ENCODE measurements at places on chromosomes 11 and 22. TPM values are rescaled to one million over a fixed set of nuclear protein-coding genes. Genes with fewer than 3 reads are reported as not detected.

Gene SGSM1
- total RNA-seq: not detected

Gene MUC5AC
- total RNA-seq: not detected

Gene MUC5B
- total RNA-seq: not detected

Gene CRYAB
- 27.1 TPM for total RNA-seq

Gene ANO1
- total RNA-seq: not detected

Gene XKR3
- not detected for total RNA-seq

Gene TRIM49
- total RNA-seq: not detected

All from myometrial cell (primary cell).